ENCODE measurements at places on chromosomes 7 and 10.

DNA sequence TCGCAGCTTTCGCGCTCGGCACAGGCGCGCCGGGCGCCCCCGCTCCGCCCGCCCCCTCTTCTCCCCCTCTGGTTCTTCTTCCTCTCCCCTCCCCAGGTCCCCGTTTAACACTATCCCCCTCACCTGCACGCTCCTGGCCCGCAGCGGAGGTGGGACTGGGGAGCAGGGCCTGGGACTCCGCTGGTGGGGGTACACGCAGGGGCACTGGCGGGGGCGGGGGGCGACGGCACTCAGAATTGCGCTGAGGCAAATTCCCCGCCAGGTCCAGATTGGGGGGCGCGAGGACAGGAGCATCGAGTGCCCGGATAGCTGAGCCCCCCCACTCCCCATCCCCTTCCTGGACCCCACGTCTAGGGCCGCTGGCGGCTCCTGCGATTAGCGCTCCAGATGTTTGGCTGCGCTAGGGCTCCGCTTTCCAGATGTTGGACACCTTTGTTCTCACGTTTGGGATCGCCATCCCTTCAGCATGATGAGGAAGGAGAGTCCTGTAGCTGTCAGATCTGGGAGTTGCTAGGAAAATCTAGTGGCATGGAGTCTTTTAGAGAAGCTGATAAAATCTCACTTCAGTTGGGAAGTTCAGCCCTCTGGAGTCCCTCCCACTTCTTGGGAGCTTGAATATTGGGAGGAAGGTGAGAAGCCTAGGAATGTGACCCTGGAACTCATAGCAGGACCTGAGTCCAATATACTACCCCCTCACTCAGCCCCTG, 31.4 kb upstream of the PAX2 start:
- DNase-seq: no peak

GRCh38 chr7:7427363-7427762, 108.3 kb downstream of the COL28A1 start:
- no peak for DNase-seq

DNA sequence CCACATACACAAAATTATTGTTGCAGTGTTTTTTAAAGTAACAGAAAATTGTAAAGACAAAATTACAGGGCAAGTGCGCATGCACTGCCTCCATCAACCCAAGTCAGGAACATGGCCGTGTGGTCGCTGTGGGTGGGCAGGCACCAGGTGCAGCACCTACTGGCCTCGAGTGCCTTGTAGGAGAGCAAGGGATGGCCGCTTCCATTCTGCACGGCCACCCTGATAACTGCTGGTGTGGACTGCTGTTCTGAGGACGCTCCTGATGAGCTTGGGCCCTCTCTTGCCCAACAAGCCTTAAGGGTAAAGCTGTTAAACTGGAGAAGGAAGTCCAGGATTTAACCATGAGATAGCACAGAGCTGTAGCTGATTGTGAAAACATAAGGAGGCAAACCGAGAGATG, 124.6 kb upstream of the PPP1R9A start:
- no peak for DNase-seq

DNA sequence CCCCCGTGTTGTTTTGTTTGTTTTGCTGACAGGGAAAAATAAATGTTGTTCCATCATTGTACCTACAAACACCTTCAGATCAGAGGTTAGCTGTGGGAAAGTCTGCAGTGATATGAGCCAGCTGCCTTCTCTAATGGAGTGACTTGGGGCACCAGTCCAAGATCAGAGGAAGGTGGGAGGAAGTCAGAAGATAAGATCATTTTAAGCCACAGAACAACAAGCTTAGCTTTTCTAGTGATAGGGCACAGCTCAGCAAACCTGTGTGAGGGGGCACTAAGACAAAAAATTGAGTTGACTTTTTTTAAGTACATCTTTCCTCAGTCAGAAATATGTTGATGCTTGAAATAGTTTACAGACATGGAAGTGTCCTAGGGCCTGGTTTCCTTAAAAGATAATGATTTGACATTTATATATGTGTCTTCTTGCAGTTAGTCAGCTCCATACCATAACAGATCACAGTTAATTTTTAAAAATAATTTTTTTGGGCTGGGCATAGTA, 240.3 kb upstream of the KAT6B start:
- no peak for DNase-seq

DNA sequence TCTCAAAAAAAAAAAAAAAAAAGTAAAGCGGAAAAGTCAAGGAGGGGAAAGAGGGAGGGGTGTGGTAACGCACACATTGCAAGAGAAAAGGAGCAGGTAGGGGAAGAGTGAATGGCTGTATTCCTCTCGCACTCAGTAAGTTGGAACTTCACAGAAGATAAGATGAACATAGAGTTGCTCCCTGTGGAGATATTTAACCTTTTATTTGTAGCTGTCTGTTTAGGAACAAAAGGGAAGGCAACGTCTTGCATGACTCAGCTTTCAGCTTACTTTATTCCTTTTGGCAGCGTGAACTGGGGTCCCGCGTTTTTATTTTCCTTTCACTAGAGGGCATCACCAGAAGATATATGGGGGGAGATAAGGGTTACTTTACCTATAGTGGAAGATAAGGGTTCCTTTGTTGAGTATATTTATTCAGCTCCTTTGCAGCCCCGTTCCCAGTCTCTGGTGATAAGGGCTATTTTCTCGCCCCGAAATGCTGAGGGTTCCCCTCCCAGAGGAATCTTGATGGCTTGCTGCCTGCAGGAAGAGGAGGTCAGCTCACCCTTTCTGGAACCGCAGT, 78.5 kb downstream of the APBB1IP start:
- DNase-seq: no peak

DNA sequence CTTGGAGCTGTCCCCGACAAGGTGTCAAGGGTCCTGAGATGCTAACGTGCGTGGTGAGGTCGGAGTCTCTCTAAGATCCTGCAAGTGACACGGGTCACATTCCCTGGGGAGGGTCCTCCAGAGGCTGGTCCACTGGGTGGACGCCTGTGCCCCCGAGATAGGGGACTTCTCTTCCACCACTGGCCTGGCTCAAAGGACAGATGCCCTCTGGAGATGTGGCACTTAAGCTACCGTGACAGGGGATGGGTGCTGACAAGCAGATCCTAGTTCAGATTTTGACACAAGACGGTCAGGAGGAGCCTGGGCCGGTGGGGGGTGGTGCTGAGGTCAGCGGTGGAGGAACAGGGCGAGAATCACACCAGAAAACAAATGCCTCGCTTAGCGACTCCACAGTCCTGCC, 178.0 kb downstream of the ADARB2 start:
- no peak for DNase-seq
